Stomach (tissue), 19 donors: ENCODE measurements at places on chromosomes 6 and 20. TPM values are rescaled to one million over a fixed set of nuclear protein-coding genes. Genes with fewer than 3 reads are reported as not detected.
A peak's percentile ranks its signal among the peaks of the same experiment; 100 is the strongest.

Gene PDE10A
- total RNA-seq: 58.2 TPM

Gene ARHGAP40
- 0.73 TPM for total RNA-seq

GRCh38 chr6:148235446-148235845 is 107.2 kb upstream of the SASH1 start:
- no peak for DNase-seq

GRCh38 chr6:121639021-121639420 is 203.6 kb downstream of the GJA1 start:
- no peak for DNase-seq

- peak; percentile 49 for DNase-seq
Measured at GRCh38 chr20:46670585-46671584, 18.4 kb downstream of the TP53RK start.

DNA sequence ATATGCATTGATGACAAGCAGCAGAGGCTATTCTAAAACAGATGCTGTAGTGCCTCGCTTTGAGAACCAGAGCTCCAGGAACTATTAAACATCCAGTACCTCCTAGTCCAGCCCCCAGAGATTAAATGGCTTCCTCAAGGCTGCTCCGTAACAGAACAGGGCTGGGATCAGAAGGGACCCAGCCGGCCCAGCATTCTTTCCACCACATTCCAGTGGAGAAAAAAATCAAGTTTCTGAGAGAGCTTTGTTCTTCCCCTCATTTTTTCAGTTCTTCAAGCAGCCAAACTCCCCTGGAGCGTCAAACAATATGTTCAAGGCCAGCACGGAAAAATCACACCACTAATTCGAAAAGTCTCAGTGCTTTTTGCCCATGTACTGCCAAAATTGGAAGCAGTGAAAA is 5.8 kb upstream of the STMND1 start:
- DNase-seq: peak; percentile 47

DNA sequence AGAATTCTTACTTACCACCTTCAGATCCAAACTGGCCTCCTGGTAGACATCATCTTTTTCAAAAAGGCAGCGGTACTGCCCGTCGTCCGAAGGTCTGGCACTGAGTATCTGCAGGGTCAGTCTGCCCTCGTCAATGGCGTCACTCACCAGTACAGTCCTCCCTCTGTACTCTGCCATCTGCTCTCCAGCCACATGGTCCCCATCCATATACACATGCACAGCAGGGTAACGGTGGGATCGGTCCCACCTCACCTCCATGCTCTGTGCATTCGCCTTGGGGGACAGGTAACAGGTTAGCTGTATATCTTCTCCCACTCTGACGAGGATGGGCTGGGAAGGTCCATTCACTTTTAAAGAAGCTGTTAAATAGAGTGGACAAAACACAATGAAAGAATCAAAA is 11.0 kb downstream of the BTNL2 start:
- no peak for DNase-seq

- DNase-seq: no peak
Measured at GRCh38 chr6:43768983-43769525, 957 bp upstream of the VEGFA start.
